Epithelial cell of proximal tubule (primary cell): ENCODE measurements at places on chromosomes 1 and 21.

- no peak for DNase-seq
These were observed 44.0 kb downstream of the EIF2D start for GRCh38 chr1:206568256-206568655.

GRCh38 chr1:221823561-221823960 is 81.7 kb upstream of the DUSP10 start:
- no peak for DNase-seq

DNA sequence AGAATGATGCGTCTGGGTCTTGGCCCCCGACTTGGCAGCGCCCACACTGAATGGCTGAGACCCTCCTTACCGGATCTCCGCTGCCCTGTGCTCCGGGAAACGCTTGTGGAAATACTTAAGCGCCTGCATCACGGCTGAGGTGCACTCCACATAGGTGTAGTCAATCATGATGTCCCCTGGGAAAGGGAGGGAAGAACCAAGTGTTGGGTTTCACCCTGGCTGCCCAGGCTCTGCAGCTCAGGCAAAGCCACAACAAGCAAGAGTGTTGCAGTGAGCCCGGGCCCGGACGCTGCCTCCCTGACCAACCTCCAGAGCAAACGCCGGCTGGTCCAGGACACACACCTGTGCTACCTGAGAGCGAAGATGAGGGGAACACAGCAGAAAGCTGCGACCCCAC is 21.5 kb upstream of the SPATC1L start:
- no peak for DNase-seq

GRCh38 chr1:103788377-103788776 is 38.7 kb downstream of the AMY1C start:
- DNase-seq = no peak
